ENCODE measurements at places on chromosomes 13 and 19. TPM values are rescaled to one million over a fixed set of nuclear protein-coding genes. Genes with fewer than 3 reads are reported as not detected.
A peak's percentile ranks its signal among the peaks of the same experiment; 100 is the strongest.

The ZNF799 gene
- 5.4 TPM for total RNA-seq

The DHDH gene
- total RNA-seq: 3.1 TPM

DNA sequence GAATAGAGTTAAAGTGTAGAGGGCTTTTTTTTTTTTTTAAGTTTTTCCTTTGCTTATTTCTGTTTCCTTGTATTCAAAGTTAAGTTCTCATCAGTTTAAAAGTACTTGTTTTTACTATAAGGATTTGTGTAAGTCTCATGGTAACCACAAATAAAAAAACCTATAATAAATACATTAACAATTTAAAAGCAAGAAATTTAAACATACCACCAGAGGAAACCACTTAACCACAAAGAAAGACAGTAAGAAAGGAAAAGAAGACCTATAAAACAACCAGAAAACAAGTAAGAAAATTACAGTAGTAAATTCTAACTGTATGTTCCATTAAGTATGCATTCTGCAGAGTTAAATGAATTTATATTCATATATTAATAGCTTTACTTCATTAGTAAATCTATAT lies 999.1 kb upstream of the ATXN8OS start:
- no peaks in the 10 kb centered on the region for H3K27me3 ChIP-seq
- no peaks in the 10 kb centered on the region for H3K36me3 ChIP-seq
- H3K4me1 ChIP-seq: no peaks in the 10 kb centered on the region
- no peak overlapping the region for H3K4me3 ChIP-seq

DNA sequence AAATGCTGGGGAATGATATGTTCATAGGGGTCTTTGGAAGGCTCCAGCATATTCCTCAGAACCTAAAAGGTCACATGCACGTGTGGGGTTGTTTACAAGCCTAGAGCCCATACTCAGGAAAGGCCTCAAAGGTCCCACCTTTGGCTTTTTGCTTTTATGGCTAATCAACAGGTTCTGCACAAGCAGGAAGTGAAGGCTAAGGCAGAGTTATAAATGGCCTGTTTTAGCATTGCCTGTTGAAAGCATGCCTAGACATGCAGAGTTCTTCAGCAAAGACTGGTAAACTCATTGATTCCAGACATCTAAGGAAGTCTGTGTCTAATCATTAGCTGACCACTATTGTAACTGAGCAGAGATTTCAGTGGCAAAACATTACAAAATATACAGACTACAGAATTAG lies 198.3 kb downstream of the KCNRG start:
- H3K27me3 ChIP-seq: peaks cover 13% of the 10 kb centered on the region
- H3K27ac ChIP-seq: no peak overlapping the region
- H3K4me3 ChIP-seq: no peak overlapping the region
- peaks cover 3% of the 10 kb centered on the region for H3K36me3 ChIP-seq
- H3K4me1 ChIP-seq: peaks cover 2% of the 10 kb centered on the region

GRCh38 chr19:7230826-7231225 lies 63.4 kb downstream of the INSR start:
- H3K4me1 ChIP-seq: peaks cover 2% of the 10 kb centered on the region
- no peaks in the 10 kb centered on the region for H3K36me3 ChIP-seq
- no peaks in the 10 kb centered on the region for H3K27me3 ChIP-seq
- H3K27ac ChIP-seq: no peak overlapping the region
- H3K4me3 ChIP-seq: no peak overlapping the region
- DNase-seq: no peak

DNA sequence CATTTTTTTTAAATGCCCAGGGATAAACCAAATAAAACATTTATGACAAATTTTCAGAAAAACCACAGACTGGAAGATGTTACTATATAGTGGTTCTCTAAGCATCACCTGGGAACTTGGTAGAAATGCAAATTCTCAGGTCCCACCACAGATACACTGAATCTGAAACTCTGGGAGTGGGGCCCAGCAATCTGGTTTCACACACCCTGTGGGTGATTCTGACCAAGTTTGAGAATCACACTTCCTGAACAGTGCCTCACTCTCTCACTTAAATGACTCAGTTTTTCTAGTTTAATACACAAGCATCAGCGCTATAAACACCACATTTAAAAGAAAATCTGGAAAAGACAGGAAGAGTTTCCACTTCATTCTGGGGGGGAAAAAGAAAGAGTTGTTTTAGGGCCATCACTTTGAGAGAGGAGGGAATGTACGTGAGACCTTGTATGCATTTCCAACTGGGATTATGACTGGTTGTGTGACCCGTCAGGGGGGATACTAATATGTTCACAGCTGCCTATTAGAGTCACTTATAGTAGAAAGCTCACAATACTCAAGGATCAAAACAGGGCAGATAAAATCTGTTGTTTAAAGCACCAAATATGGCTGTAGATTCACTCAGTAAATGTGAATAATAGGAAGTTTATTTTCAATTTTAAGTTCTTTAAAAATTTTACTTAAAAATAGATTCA lies 567.7 kb downstream of the GPC6 start:
- H3K4me3 ChIP-seq: no peak overlapping the region
- H3K27me3 ChIP-seq: peaks cover 9% of the 10 kb centered on the region
- H3K36me3 ChIP-seq: no peaks in the 10 kb centered on the region
- DNase-seq: peak; percentile 12
- H3K4me1 ChIP-seq: peaks cover 10% of the 10 kb centered on the region
- no peak overlapping the region for H3K27ac ChIP-seq

- no peaks in the 10 kb centered on the region for H3K4me1 ChIP-seq
- no peaks in the 10 kb centered on the region for H3K27me3 ChIP-seq
- H3K27ac ChIP-seq: no peak within 1 kb of the TSS
- no peak within 1 kb of the TSS for H3K4me3 ChIP-seq
Observed at GRCh38 chr19:4559569-4559968, at the start of gene SEMA6B. SEMA6B (minus strand) TSS chr19:4559684; CDS start chr19:4558457, 1,227 bp downstream.

DNA sequence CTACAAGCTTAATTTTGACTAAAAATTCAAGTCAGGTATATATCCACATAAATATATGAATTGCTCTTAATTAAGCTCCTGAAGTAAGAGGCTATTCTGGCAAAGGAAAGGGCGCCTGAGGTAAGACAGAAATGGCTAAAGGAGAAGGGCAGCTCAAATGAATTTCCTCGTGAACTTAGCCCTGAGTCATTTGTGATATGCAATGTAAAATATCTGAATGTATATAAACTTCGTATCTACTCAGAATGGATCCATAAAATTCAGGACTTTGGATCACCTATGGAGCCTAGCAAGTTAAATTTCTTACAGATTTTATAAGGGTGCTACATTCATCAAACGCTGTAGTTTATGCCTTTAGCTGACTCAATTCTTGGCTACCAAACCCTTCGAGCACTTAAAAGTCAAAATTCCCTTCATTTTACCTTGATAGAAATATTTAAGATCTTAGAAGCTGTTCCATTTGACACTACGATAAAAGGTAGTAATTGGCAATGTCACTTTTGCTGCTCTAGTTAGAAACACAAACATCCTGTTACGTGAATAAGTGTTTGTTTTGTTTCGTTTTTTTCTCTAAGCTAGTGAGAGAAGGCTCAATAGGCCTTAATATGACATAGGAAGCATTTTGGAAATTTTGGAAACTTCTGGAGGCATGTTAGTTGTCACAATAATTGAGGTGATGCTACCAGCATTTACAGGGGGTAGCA lies 69.2 kb downstream of the DIAPH3 start:
- no peaks in the 10 kb centered on the region for H3K27me3 ChIP-seq
- H3K4me3 ChIP-seq: no peak overlapping the region
- peaks cover 25% of the 10 kb centered on the region for H3K36me3 ChIP-seq
- no peaks in the 10 kb centered on the region for H3K4me1 ChIP-seq
- DNase-seq: no peak

The ZNF154 gene
- 5.8 TPM for total RNA-seq

The C13orf42 gene
- not detected for total RNA-seq

GRCh38 chr13:20869540-20869939 lies 33.0 kb downstream of the XPO4 start:
- no peaks in the 10 kb centered on the region for H3K27me3 ChIP-seq
- no peak overlapping the region for H3K27ac ChIP-seq
- H3K4me3 ChIP-seq: no peak overlapping the region
- peaks cover 6% of the 10 kb centered on the region for H3K4me1 ChIP-seq
- no peak for DNase-seq

- no peaks in the 10 kb centered on the region for H3K4me1 ChIP-seq
- no peaks in the 10 kb centered on the region for H3K27me3 ChIP-seq
- no peak overlapping the region for H3K27ac ChIP-seq
- H3K4me3 ChIP-seq: no peak overlapping the region
Observed at GRCh38 chr13:104297075-104297474, 1230.9 kb upstream of the SLC10A2 start.

The SOX1 gene
- not detected for total RNA-seq

DNA sequence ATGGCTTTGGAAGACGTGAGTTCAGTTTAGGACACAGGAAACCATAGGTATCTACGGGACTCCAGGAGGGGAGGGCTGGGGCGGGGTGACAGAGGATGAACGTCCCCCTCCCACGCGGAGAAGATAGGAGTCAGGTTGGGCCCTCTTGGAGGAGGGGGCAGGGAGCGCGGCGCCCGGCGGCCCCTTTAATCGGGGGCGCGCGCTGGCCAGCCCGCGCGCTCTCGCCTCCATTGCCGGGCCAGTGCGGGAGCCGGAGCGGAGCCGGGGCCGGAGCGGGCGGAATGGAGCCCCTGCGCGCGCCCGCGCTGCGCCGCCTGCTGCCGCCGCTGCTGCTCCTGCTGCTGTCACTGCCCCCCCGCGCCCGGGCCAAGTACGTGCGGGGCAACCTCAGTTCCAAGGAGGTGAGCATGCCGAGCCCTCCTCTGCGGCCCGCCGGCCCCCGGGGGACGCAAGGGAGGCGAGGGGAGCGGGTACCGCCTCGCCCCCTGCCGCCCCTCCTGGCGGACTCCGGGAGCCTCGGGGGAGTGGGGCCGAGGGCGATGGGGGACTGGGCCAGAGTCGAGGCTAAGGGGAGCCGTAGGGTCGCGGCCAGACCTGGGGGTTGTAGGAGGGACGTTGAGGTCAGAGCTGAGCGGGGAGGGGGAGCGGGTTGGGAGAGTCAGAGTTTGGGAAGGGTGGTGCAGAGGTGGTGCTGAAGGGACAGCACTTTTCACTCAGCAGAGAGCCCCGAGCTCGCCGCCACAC lies at the start of gene TMEM145:
Gene TMEM145 (plus strand): TSS at position 214 of the 744 bp plus-strand sequence. CDS start 68 bp downstream, at position 282.
- H3K4me1 ChIP-seq: peaks cover 25% of the 10 kb centered on the region
- DNase-seq: peak; percentile 38
- H3K36me3 ChIP-seq: no peaks in the 10 kb centered on the region
- peak within 1 kb of the TSS; percentile 57 for H3K4me3 ChIP-seq
- no peak within 1 kb of the TSS for H3K27ac ChIP-seq

The C19orf81 gene
- total RNA-seq: not detected

GRCh38 chr13:37968555-37968954 lies 99.0 kb upstream of the TRPC4 start:
- H3K4me1 ChIP-seq: no peaks in the 10 kb centered on the region
- H3K4me3 ChIP-seq: no peak overlapping the region
- H3K36me3 ChIP-seq: no peaks in the 10 kb centered on the region
- H3K27me3 ChIP-seq: no peaks in the 10 kb centered on the region

DNA sequence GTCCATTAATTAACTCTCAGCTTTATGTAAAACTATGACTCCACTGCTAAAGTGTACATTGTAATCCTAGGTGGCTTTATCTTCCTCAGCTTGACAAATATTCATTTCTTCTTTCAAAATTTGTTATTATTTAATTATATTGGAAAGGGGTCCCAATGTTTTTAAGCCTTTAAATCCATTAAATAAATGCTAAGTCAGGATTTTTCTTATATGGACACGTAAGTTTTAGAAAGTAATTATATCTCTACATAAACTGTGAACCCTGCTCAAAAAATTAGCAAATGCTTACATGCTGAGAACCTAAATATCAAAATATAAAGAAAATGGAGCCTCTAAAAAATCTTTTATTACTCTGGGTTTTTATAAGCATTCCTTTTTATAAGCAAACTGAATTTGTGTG lies 78.2 kb upstream of the MIR17HG start:
- no peak for DNase-seq
- no peak overlapping the region for H3K4me3 ChIP-seq
- no peaks in the 10 kb centered on the region for H3K36me3 ChIP-seq
- peaks cover 8% of the 10 kb centered on the region for H3K4me1 ChIP-seq
- peaks cover 9% of the 10 kb centered on the region for H3K27me3 ChIP-seq

GRCh38 chr19:17881701-17882100 lies 10.0 kb downstream of the SLC5A5 start:
- no peak for DNase-seq
- no peaks in the 10 kb centered on the region for H3K4me1 ChIP-seq
- H3K27ac ChIP-seq: no peak overlapping the region
- no peaks in the 10 kb centered on the region for H3K36me3 ChIP-seq
- H3K4me3 ChIP-seq: no peak overlapping the region

- H3K27me3 ChIP-seq: no peaks in the 10 kb centered on the region
- H3K36me3 ChIP-seq: peaks cover 25% of the 10 kb centered on the region
- DNase-seq: no peak
Observed at GRCh38 chr19:55644842-55645511, 1.5 kb downstream of the ZNF581 start.

The CAPN12 gene
- total RNA-seq: 3.7 TPM

GRCh38 chr19:2634960-2635359 lies 67.5 kb downstream of the GNG7 start:
- H3K36me3 ChIP-seq: peaks cover 7% of the 10 kb centered on the region
- peaks cover 29% of the 10 kb centered on the region for H3K4me1 ChIP-seq
- DNase-seq: no peak
- no peak overlapping the region for H3K27ac ChIP-seq

DNA sequence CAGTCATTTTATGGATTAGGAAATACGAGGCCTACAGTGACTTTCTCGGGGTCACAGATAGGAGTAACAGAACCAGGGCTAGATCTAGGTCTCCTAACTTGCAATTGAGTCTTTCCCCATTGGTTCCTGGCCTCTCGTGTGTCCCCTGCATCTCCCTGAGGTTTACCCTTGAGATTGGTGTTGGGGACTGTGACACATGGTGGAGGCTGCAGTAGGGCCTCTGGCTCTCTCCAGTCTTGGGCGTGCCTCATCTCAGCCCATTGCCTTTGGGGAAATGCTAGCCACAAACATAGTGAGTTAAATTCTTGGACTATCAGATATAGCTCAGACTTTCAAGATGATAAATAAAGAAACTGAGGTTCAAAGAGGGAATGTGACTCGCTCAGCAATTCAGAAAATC lies 212.1 kb downstream of the KCNRG start:
- H3K4me3 ChIP-seq: no peak overlapping the region
- peaks cover 41% of the 10 kb centered on the region for H3K27me3 ChIP-seq

- H3K36me3 ChIP-seq: no peaks in the 10 kb centered on the region
- H3K4me1 ChIP-seq: no peaks in the 10 kb centered on the region
- H3K27me3 ChIP-seq: no peaks in the 10 kb centered on the region
- no peak overlapping the region for H3K27ac ChIP-seq
- no peak for DNase-seq
Observed at GRCh38 chr13:66402066-66402465, 828.1 kb downstream of the PCDH9 start.
